ENCODE measurements at places on chromosomes 6 and 20.
A peak's percentile ranks its signal among the peaks of the same experiment; 100 is the strongest.

GRCh38 chr6:47153404-47153755 is 111.2 kb upstream of the ADGRF1 start:
- no peak for DNase-seq

DNA sequence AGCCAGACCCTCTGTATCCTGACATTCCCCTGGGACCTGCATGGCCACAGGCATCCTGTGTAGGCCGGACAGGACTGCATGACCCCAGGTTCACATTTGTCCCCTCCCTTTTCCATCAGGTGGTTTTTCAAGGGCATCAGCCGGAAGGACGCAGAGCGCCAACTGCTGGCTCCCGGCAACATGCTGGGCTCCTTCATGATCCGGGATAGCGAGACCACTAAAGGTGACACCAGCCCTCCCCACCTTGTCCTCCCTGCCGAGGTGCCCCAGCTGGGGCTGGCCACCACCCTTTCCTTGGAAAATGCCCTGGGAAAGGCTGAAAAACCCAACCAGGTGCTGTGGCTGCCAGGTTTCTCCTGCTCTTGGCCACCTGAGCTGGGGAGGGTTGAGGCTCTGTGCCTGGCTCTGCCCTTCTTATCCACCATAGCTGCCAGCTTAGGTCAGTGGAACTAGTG is 27.6 kb downstream of the HCK start:
- DNase-seq = no peak

DNA sequence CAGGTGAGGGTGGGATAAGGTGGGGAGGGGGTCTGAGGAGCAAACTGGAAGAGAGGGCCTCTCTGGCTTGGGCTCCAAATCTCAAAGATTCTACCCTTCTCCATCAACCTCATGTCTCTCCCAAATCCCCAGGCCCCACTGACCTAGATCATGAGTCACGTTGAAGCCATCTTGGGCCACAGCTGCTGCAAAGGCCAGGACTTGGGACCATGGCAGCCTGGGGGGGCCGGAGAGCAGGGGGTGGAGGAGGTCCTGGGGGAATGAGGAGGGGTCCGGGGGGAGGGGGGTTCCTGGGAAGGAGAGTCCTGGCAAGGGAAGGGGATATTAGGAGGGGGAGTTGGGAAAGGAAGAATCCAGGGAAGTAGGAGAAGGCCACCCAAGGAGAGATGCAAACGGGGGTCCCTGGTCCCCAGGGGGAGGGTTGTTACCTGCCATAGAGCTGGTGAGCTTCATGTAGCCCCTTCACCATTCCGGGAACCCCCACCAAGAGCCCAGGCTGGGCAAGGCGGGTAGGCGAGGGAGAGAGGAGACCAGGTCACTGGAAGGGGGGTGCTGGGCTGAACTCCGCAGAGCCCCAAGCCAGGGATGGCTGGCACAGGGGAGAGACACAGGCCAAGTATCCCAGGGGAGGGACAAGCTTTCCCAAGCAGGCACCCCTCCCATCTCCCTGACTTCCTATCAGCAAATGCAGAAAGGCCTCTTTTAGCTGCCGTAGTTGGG is 12.7 kb downstream of the GGT7 start:
- no peak for DNase-seq

DNA sequence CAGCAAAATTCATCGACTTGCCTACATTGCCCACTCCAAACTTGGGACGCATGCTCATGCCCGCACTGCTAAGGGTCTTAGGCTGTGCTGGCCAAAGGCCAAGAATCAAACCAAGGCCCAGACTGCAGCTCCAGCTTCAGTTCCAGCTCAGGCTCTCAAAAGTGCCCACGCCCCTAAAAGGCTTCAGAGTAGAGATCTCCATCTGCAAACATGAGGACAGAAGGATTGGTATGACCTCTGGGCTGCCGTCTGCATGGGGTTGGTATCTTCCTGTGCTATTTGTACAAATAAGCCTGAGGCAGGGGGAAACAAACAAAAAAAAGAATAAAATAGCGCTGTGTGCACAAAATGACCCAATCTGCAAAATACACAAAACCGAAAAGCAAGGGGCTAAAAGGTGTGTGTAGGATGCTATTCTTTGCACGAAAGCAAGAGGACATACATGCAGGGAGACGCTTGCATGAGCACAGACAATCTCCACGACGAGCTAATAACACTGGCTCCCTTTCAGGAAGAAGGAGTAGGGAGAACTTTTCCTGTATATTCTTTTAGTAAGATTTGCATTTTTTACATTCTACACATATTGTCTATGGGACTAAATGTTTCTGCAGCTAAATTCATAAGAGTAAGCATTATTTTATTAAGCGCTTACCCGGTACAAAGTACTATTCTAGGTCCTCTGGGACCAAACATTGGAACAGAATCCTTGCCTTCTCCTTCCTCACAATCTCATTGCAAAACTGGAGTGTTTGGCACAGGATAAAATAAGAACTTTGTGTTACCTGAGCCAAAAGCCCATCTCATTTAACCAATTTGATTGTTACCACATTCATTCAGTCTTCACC is 33.1 kb downstream of the ATP9A start:
- no peak for DNase-seq

DNA sequence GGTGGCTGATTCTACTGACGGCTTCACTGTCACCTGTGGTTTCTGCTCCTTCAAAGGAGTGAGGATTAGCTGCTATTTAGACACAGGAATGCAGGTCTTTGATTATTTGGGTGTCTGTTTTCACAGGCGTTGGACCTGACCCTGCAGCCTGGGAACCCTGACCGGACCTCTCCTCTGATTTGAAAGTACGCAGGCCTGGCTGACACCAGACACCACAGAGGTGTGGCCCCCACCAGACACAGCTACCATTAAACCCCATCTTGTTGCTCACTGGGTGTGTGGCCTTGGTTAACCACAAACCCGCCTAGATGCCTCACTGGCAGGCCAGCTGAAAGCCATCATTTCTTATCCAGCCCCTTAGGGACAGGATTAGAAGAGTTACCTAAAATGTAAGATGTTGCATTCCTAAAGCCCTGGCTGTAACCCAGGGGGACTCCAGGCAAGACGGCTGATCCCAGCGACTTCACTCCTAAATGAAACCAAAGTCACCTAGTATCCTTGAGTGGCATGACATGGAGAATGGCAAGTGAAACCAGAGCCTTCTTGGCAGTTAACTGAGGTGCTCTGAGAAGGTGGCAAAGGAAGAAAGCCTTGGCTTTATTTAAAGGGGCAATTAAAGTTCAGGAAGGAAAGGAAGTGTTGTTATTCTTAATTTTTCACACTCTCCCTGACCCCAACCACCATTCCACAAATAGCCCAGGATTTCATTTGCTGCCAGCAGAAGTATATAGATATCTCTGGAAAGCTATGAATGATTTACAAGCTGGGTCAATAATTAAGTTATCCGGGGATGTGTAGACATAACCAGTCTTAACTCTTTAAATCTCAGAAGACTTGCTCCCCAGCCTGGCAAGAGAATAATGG is 169.9 kb downstream of the QRSL1 start:
- no peak for DNase-seq

- no peak for DNase-seq
Observed at GRCh38 chr6:132365281-132365907, 35.9 kb downstream of the MOXD1 start.

DNA sequence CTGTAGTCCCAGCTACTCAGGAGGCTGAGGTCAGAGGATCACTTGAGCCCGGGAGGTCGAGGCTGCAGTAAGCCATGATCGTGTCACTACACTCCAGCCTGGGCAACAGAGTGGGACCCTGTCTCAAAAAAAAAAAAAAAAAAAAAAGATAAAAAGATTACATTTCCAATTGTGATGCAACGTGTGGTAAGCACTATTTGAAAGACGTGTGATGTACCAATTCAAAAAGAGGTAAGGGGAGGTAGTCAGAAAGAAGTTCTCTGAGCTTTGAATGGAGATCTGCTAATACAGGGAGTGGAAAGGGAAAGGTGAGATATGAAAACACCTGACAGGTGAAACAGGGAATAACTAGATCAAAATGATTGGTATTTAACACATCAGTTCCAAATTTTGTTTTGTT is 11.9 kb downstream of the GOPC start:
- DNase-seq = no peak

GRCh38 chr6:84019141-84019841 is 14.3 kb upstream of the MRAP2 start:
- DNase-seq = no peak

GRCh38 chr6:99353126-99353525 is 3.7 kb upstream of the FAXC start:
- no peak for DNase-seq

- DNase-seq = no peak
Observed at GRCh38 chr20:59175861-59176260, 12.2 kb downstream of the ZNF831 start.

GRCh38 chr20:51272401-51272800 is 249.5 kb upstream of the KCNG1 start:
- DNase-seq = peak; percentile 12

DNA sequence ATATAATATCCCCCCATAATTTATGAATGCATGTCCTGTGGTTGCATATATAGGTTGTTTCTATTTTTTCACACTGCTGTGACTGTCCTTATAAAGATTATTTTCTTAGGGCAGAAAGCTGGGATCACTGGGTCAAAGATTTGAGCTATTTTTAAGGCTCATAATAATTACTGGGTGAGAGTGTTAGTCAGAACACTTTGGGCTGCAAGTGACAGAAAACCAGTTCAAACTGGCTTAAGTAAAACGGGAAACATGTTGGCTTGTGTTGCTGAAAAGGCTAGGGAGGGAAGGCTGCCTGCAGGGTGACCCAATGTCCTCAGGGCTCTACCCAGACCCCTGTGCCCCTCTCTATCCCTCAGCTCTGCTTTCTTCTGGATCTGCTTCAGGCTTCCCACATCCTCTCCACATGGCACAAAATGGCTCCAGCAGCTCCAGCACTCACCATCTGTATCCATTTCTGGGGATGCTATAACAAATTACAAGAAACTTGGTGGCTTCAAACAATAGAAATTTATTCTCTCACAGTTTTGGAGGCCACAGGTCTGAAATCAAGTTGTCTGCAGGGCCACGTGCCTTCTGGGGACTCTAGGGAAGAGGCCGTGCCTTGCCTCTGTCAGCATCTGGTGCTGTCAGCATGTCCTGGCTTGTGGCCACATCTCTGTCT is 33.1 kb upstream of the MLN start:
- DNase-seq = no peak

- no peak for DNase-seq
Observed at GRCh38 chr6:148367411-148368024, 24.9 kb downstream of the SASH1 start.

- peak; percentile 2 for DNase-seq
Observed at GRCh38 chr6:50145125-50145524, 95.4 kb upstream of the DEFB112 start.

DNA sequence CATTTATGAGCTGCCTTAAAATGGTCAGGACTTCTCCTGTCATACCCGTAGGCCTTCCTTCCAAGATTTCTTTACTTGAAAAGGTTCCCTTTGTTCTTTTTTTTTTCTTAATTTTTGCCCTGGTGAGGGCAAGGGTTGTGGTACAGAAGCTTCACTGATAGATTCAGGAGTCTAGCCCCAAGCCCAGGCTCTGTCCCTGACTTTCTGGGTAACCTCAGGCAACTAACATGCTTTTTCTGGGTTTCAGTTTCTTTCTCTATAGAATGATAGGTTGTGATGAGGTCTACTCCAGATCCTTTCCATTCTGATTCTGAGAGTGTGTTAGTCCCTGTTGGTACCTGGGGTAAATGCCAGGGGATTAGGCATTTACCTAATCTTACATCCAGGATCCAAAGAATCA is 21.2 kb downstream of the SNPH start:
- DNase-seq = no peak

GRCh38 chr6:164022632-164023031 is 608.1 kb downstream of the QKI start:
- DNase-seq = no peak

GRCh38 chr6:6414931-6415330 is 94.5 kb upstream of the F13A1 start:
- DNase-seq = no peak

DNA sequence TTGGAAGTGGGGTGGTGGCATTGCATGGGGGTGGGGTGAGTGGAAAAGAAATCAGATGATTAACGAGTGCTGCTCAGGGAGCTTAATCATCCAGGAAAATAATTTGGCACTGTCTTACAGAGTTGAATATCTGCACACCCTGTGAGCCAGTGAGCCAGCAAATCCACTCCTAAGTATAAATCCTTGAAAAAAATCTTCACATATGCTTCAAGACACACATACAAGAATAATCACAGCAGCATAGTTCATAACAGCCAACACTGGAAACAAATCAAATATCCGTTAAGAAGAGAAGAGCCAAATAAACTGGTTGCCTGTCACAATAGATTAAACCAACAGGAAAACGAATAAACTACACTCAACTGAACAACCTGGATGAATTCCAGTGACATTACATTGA is 62.8 kb downstream of the SAMD3 start:
- DNase-seq = no peak

DNA sequence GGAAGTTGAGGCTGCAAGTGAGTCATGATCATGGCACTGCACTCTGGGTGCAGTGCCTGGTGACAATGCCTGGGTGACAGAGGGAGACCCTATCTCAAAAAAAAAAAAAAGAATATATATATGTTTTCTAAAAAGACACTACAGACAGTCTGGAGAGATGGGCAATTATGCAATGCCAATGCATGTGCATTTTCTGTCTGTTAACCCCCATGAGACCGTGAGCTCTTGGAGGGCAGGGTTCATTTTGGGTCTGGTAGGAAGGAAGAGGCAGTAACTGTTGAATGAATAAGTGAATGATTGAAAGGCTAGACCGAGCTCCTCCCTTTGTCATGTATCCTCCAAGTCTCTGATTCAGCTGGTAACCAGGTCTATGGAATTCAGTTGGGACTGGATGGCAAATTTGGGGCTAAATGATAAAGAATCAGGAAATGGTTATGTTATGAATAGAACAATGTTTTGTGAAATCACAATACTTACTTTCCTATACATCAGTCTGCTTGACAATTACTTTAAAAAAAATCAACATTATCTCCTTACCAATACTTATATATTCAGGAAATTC is 5.6 kb upstream of the BLCAP start:
- no peak for DNase-seq

GRCh38 chr6:155276638-155277037 is 12.8 kb downstream of the CLDN20 start:
- no peak for DNase-seq

All from NCI-H1105 (cell line).